Right lung (tissue), 10 donors: ENCODE measurements at places on chromosomes 1 and 21.

DNA sequence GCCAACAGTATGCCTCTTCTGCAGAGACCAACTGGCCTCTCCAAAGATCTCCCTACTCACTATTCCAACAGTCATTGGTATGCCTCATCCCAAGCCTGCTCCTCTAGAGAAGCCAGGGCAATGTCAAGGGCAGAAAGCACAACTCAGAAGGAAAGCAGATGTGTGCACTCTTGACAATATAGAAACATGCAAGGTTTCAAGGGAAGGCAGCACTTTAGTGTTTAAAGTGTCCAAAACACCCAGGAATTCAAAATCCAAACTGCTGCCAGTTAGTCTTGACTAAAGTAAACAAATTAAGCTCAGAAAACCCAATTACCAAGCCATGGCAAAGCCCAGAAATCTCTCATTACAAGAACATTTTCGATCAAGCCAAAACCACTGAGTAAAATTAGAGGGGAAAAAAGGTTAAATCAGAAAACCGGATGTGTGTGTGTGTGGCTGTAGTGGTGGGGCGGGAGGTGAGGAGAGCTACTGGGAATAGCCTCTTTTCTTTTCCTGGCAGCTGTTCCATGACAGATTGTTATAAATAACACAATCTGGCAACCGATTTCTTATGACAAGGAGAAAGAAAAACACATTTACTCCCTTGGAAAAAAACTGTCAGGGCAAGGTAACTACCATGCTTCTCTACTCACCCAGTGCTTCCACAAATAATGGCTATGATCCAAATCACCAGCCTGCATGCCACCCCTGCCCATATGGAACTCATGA, 39.2 kb downstream of the EIF2B3 start:
- DNase-seq, result peak; percentile 46

- peak; percentile 73 for DNase-seq
These were observed 99.7 kb downstream of the NMNAT2 start for GRCh38 chr1:183318433-183318832.

DNA sequence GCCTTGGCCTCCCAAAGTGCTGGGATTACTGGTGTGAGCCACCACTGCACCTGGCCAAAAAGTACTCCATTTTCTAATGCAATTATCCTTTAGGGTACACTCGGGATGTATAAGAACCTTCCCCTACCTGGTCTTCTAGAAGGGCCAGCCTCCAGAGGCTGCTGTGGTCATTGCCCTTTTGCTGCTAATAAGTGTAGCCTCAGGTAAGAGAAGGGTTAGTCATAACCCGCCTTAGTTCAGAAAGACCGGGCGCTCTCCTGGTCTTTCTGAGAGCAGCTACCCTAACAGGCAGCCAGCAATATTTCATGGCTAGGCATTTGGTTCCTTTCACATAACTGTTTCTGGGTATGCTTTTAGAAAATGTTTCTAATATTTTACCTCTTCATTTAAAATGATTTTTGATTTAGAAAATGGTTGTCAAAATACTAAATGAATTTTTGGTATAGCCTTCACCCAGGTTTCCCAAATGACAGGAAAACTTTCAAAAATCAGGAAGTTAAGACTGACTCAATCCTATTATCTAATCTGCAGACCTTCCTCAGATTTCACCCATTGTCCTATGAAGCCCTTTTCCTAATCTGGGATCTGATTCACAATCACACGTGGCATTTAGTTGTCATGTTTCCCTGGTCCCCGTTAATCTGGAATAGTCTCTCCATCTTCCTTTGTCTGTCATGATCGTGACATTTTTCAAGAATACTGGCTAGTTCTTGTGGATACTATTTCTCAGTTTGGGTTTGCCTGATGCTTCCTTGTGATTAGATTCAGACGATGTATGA, 479.0 kb downstream of the SIPA1L2 start:
- no peak for DNase-seq

- no peak for DNase-seq
These were observed 166.7 kb upstream of the BEND5 start for GRCh38 chr1:48943393-48943792.

- DNase-seq, result no peak
These were observed 1.2 kb downstream of the ARHGEF2 start for GRCh38 chr1:155976913-155977689.

DNA sequence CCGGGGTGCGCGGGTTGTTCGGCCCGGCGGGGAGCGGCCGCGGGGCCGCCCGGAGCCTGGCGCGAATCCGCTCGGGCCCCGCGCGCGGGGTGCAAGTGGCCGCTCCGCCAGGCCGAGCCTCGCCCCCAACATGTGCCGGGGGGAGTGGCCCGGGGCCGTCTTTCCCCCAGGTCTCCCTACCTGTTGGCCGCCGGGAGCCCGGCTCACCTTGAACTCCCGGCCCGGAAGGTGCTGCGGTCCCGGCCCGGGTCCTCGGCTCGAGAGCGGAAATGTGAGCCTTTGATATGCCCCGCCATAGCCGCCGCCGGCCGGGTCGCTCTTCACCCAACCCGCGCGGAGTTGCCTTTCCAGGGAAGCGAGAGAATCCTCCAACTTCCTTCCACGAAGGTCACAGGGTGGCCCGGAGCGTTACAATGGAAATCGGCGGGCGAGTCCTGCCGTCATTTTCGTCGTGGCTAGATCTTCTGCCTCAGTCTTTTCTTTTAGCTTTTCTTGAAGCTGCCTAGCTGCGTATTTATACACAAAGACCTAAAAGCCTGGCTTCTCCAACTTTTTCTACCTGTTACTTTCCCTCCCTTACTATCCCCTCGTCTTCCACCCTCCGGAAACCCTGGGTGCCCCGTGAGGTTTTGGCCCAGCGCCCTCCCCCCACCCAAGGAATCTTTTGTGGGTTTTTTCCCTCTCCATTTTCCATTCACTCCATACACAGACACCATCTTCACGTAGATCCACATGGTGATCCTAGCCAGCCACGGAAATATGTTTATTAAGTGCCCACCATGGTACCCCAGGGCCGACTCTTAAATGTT, 867 bp downstream of the PTGFRN start:
- DNase-seq, result peak; percentile 34

DNA sequence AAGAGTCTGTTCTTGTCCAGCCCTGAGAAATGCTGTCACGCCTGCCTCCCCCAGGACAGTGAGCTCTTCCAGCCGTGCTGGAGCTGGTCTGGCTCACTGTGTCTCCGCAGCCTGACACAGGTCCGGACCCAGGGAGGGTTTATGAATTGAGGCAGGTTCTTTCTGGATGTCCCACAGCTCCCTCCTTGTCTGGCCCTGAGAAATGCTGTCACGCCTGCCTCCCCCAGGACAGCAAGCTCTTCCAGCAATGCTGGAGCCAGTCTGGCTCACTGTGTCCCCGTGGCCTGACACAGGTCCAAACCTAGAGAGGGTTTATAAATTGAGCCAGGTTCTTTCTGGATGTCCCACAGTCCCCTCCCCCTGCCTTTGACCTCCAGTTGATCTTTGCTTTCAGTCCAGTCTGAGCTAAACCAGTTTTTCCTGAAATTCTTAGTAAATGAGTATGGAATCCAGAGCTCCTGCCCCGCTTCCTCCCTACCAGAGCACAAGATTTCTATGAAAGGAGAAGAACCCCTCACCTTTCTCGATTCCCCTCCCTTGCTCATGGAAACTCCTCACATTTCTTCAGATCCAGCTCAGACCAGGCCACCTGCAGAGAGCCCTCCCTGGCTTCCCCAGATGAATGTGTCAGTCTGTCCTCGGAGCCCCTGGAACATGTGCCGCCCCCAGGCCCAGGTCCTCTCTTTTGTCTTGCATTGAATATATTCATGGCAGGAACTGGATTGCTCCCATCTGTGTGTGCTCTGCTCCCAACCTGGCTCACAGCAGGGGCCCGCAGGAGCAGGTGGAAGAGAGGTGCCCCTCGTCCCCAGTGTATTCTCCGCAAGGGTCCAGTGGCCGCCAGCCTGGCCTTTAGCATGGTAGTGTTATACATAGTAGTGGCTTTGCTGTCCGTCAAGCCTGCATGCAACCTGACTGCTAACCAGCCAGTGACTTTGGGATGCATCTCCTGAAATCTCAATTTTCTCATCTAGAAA, 116.3 kb downstream of the EPHB2 start:
- DNase-seq, result peak; percentile 54

- DNase-seq, result no peak
These were observed 57.4 kb upstream of the AJAP1 start for GRCh38 chr1:4597020-4597419.

DNA sequence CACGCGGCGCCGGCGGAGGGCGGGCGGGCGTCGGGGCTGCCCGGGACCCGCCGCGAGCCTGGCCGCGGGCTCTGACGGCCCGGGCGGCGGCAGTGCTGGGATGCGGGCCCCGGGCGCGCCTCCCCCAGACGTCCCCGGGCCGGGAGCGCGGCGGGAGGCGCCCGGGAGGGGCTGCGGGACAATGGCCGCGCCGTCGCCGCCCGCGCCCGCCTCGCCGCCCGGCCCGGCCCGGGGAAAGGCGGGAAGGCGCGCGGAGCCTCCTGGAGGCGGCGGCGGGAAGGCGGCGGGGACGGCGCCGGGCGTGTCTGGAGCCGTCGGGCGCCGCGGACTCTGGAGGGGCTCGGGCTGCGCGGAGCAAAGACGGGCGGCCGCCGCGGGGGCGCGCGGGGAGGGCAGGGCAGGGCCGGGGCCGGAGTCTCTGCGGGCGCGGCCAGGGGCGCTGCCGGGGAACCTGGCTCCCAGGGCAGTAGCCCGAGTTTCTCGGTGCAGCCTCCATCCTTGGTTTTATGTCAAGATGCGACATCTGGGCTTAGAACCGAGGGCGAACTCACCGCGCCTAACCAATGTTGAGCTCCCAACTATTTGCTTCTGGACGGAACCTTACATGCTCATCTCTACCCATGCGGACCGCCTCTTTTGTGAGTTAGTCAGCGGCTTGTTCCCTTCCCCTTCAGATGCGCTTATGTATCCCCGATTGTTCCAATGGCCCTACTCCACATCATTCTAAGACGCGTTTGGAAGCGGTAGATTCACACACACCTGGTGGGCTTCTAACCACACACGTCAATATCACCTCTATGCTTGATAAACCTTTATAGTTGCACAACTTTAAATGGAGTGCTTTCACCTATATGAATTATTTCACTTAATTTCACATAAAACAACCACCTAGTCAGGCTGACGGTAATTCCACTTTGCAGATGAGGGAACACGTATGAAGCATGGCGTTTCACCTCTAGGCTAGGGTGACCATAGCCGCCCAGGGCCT, 651 bp downstream of the ZBTB8A start:
- DNase-seq, result no peak
